ENCODE measurements at places on chromosomes 16 and 17.
A peak's percentile ranks its signal among the peaks of the same experiment; 100 is the strongest.

DNA sequence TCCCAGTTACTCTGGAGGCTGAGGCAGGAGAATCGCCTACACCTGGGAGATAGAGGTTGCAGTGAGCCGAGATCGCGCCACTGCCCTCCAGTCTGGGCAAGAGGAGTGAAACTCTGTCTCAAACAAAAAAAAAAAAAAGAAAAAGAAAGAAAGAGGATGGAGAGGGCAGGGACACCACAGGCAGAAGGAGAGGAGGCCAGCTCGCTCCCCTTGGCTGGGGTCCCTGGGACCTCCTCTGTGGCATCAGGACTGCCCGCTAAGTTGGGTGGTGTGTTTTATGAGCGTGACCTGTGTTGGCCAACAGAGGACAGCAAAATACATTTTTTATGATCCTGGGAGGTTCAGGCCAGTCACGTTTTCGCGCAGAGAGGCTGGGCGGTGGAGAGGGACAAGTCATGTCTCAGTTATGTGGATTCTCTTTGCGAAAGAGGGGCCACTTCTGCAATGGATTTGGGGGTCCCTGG lies 229.6 kb downstream of the MRTFB start:
- H3K4me3 ChIP-seq, result no peak overlapping the region
- H3K27ac ChIP-seq, result no peak overlapping the region
- H3K27me3 ChIP-seq, result no peaks in the 10 kb centered on the region

DNA sequence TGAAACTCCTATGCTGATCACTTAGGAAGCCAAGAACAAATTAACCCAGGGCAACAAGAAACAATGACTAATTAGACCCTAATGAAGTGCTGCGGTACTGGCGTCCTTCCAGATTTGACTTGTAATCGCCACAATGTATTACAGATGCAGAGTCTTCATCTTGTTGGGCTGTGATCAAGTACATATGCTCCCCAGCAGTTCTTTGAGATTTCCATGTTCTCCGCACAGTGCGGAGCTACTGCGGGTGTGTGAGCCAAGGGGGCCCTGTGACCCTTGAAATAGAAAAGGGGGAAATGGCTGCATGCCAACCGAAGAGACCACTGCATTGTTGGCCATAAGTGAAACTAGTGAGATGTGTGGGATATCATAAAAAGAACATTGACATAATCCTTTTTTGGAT lies 469.9 kb downstream of the MAF start:
- DNase-seq, result no peak
- no peak overlapping the region for H3K27ac ChIP-seq
- no peaks in the 10 kb centered on the region for H3K4me1 ChIP-seq
- no peaks in the 10 kb centered on the region for H3K27me3 ChIP-seq

GRCh38 chr16:65540901-65541300 lies 419.0 kb upstream of the CDH11 start:
- H3K27ac ChIP-seq, result no peak overlapping the region
- H3K4me1 ChIP-seq, result no peaks in the 10 kb centered on the region
- H3K27me3 ChIP-seq, result no peaks in the 10 kb centered on the region
- H3K36me3 ChIP-seq, result no peaks in the 10 kb centered on the region

DNA sequence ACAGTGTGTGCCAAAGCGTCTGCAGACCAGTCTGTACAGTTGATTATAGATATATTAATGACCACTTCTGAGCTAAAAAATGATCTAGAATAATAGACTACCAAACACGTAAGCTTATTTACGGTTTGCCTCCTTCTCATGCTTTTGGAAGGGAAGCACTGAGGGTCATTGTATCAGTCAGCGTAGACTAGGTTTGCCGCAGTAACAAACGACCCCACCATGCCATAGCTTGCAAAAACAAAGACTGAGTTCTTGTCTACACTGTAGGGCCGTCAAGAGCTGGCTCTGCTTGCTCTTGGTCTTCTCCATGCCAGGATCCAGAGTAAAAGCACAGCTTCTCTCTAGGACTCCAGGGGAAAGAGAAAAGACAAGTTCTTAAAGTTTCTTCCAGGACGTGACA lies 680.7 kb downstream of the MAF start:
- no peak for DNase-seq
- no peak overlapping the region for H3K4me3 ChIP-seq
- H3K4me1 ChIP-seq, result no peaks in the 10 kb centered on the region

- H3K27me3 ChIP-seq, result peaks cover 58% of the 10 kb centered on the region
- H3K27ac ChIP-seq, result no peak overlapping the region
- no peak for DNase-seq
- H3K4me3 ChIP-seq, result no peak overlapping the region
Observed at GRCh38 chr17:31480067-31480466, 88.6 kb downstream of the RAB11FIP4 start.

GRCh38 chr17:78176548-78177025 lies 8.2 kb downstream of the SYNGR2 start:
- H3K4me3 ChIP-seq, result no peak overlapping the region
- no peaks in the 10 kb centered on the region for H3K27me3 ChIP-seq
- H3K36me3 ChIP-seq, result peaks cover 39% of the 10 kb centered on the region
- DNase-seq, result peak; percentile 45
- peaks cover 27% of the 10 kb centered on the region for H3K4me1 ChIP-seq
- H3K27ac ChIP-seq, result no peak overlapping the region

- no peak overlapping the region for H3K4me3 ChIP-seq
- H3K4me1 ChIP-seq, result no peaks in the 10 kb centered on the region
- H3K36me3 ChIP-seq, result no peaks in the 10 kb centered on the region
- H3K27me3 ChIP-seq, result peaks cover 6% of the 10 kb centered on the region
- DNase-seq, result no peak
Observed at GRCh38 chr17:9105068-9105868, 84.0 kb downstream of the NTN1 start.

GRCh38 chr16:84332975-84333684 lies 35.2 kb upstream of the ATP2C2 start:
- H3K27me3 ChIP-seq, result peaks cover 38% of the 10 kb centered on the region
- H3K4me1 ChIP-seq, result no peaks in the 10 kb centered on the region
- no peak for DNase-seq
- no peak overlapping the region for H3K27ac ChIP-seq

DNA sequence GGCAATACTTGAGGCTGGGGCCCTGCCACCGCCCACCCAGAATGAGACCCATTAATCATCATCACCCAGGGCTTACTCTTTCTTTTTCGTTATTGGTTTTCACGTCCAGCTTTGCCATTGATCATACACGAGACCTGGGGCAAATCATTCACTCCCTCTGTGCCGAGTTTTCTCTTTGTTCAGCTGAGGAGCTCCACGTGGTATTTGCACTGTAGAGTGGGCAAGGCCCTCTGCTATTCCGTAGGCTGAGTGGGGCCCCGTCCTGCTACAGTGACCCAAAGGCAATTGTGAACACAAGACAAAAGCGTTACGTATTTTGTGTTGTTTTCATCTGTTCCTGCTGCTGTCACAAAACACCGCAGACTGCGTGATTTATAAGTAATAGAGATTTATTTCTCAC lies 23.6 kb upstream of the CBX2 start:
- no peaks in the 10 kb centered on the region for H3K4me1 ChIP-seq
- no peak overlapping the region for H3K4me3 ChIP-seq
- H3K36me3 ChIP-seq, result no peaks in the 10 kb centered on the region

DNA sequence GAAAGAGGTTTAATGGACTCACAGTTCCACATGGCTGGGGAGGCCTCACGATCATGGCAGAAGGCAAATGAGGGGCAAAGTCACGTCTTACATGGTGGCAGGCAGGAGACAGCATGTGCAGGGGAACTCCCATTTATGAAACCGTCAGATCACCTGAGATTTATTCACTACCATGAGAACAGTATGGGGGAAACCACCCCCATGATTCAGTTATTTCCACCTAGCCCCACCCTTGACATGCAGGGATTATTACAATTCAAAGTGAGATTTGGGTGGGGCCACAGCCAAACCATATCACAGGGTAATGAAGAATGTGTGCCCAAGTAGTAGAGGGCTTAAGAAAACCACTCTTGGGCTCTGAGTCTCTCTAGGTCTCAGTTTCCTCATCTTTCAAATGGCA lies 85.1 kb downstream of the PRKCB start:
- DNase-seq, result no peak
- no peak overlapping the region for H3K4me3 ChIP-seq
- H3K4me1 ChIP-seq, result no peaks in the 10 kb centered on the region
- H3K27me3 ChIP-seq, result no peaks in the 10 kb centered on the region

GRCh38 chr17:2012499-2012898 lies 12.6 kb downstream of the RTN4RL1 start:
- no peak overlapping the region for H3K27ac ChIP-seq
- peaks cover 25% of the 10 kb centered on the region for H3K27me3 ChIP-seq
- no peak overlapping the region for H3K4me3 ChIP-seq
- no peak for DNase-seq

- H3K4me3 ChIP-seq, result peak overlapping the region; percentile 92
- H3K4me1 ChIP-seq, result peaks cover 33% of the 10 kb centered on the region
- no peak for DNase-seq
- H3K27me3 ChIP-seq, result no peaks in the 10 kb centered on the region
- H3K36me3 ChIP-seq, result peaks cover 7% of the 10 kb centered on the region
Observed at GRCh38 chr16:11794996-11795886, 1.8 kb downstream of the ZC3H7A start.

DNA sequence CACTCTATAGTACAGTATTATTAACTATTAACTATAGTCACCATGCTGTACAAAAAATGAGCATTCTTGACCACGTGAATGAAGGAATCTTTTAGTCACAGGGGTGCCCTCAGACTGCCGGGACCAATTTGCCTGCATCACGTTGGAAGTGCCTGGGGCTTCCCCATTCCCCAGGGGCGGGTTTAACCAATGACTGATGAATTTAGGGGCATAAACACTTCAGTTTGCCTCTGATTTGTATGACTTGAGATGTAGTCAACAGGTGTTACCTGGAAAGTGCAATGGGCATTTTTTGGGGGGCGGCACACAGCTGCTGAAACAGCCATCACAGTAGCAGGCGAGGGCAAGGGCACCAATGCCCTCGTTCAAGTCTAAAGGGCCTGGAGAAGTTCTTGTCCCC lies 8.7 kb upstream of the PYY start:
- no peak for DNase-seq
- H3K4me3 ChIP-seq, result no peak overlapping the region
- H3K27me3 ChIP-seq, result peaks cover 12% of the 10 kb centered on the region
- no peaks in the 10 kb centered on the region for H3K4me1 ChIP-seq
- no peak overlapping the region for H3K27ac ChIP-seq
- no peaks in the 10 kb centered on the region for H3K36me3 ChIP-seq

GRCh38 chr17:42312285-42313130 lies 24.2 kb downstream of the STAT5A start:
- H3K36me3 ChIP-seq, result peaks cover 78% of the 10 kb centered on the region
- peak overlapping the region; percentile 39 for H3K4me3 ChIP-seq
- peak; percentile 88 for DNase-seq
- no peak overlapping the region for H3K27ac ChIP-seq
- peaks cover 4% of the 10 kb centered on the region for H3K27me3 ChIP-seq

DNA sequence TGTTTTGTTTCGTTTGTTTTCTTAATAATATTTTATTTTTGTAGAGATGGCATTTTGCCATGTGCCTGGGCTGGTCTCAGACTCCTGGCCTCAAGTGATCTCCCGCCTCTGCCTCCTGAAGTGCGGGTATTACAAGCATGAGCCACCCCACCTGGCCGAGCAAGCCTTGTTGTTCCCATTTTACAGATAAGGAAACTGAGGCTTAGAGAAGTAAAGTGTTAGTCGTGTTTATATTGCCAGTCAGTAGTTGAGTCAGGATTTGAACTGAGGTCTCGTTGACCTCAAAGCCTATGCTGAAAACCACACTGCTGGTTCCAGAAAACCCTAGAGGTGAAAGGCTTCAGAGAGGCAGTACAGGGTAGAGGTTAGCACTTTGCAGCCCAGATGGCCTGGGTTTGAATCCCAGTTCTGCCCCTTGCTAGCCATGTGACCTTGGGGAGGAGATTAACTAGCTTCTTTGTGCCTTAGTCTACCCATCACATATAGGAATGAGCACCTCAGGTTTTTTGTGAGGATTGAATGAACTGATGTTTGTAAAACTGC lies 102.0 kb downstream of the ABCC6 start:
- no peaks in the 10 kb centered on the region for H3K27me3 ChIP-seq
- H3K4me3 ChIP-seq, result no peak overlapping the region
- DNase-seq, result no peak

GRCh38 chr16:88649924-88650748 lies 717 bp downstream of the CYBA start:
- peaks cover 63% of the 10 kb centered on the region for H3K36me3 ChIP-seq
- peak overlapping the region; percentile 82 for H3K4me3 ChIP-seq
- peak overlapping the region; percentile 30 for H3K27ac ChIP-seq
- DNase-seq, result peak; percentile 69
- no peaks in the 10 kb centered on the region for H3K27me3 ChIP-seq

- H3K27ac ChIP-seq, result no peak overlapping the region
- no peaks in the 10 kb centered on the region for H3K36me3 ChIP-seq
- no peak overlapping the region for H3K4me3 ChIP-seq
- H3K27me3 ChIP-seq, result no peaks in the 10 kb centered on the region
- H3K4me1 ChIP-seq, result no peaks in the 10 kb centered on the region
Observed at GRCh38 chr17:32558997-32559650, 72.3 kb downstream of the CDK5R1 start.

Measured in mesenchymal stem cell (in vitro differentiated cells and primary cell).